ENCODE measurements at places on chromosomes 11 and 22. TPM values are rescaled to one million over a fixed set of nuclear protein-coding genes. Genes with fewer than 3 reads are reported as not detected.

DNA sequence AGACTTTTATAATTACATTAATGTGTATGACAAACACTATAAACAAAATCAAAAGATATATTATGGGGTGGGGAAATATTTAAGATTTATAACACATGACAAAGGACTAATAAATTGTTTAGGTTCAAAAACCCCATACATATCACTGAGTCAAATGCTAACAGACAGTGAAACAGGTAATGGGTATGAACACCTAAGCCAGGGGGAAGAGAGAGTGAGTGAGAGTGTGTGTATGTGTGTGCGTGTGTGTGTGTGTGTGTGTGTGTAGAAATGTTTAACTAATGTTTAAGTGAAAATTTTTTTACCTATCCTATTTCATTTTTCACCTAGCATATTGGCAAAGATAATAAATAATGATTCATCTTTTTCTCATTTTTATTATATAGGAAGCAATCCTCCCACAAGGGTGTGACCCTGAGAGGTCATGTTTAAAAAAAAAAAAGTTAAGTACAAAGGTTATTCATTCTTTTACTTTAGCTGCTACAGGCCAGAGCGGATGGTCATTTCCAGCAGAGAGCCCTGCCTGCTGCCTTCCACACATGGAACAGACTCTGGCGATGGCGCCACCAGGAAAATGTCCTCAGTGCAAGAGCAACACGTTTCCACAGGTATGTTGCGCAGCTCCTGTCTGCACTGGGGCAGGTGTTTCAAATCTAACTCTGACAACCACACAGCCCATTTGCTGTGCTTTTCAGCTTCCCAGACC is 72.9 kb downstream of the PISD start:
- H3K27ac ChIP-seq, result no peak overlapping the region
- DNase-seq, result no peak
- no peaks in the 10 kb centered on the region for H3K4me1 ChIP-seq
- no peaks in the 10 kb centered on the region for H3K36me3 ChIP-seq
- no peaks in the 10 kb centered on the region for H3K27me3 ChIP-seq

GRCh38 chr11:71535825-71536224 is 2.0 kb upstream of the KRTAP5-8 start:
- no peak overlapping the region for H3K27ac ChIP-seq
- no peaks in the 10 kb centered on the region for H3K27me3 ChIP-seq
- H3K36me3 ChIP-seq, result no peaks in the 10 kb centered on the region
- no peak for DNase-seq
- H3K4me1 ChIP-seq, result no peaks in the 10 kb centered on the region

- H3K4me1 ChIP-seq, result no peaks in the 10 kb centered on the region
- no peak overlapping the region for H3K27ac ChIP-seq
- H3K4me3 ChIP-seq, result no peak overlapping the region
- no peaks in the 10 kb centered on the region for H3K36me3 ChIP-seq
Observed at GRCh38 chr11:132062541-132062940, 692.1 kb downstream of the NTM start.

DNA sequence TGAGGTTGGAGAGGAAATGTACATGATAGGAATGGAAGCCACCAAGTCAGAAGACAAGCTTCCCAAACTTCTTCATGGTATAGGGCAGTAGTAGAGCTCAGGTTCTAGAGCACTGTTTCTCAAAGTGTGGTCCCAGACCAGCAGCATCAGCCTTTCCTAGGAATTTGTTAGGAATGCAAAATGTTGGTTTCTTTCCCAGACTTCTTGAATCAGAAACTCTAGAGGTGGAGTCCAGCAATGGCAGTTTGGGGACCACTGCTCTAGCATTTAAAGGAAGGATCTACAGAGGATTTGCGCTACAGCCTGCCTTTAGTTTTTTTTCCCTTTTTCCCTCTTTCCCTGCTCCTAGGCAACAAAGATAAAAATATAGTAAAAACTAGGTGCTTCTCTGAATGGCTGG is 17.0 kb upstream of the MMP12 start:
- no peaks in the 10 kb centered on the region for H3K36me3 ChIP-seq
- H3K4me3 ChIP-seq, result no peak overlapping the region
- no peak overlapping the region for H3K27ac ChIP-seq

- no peaks in the 10 kb centered on the region for H3K27me3 ChIP-seq
- H3K36me3 ChIP-seq, result peaks cover 8% of the 10 kb centered on the region
- peaks cover 15% of the 10 kb centered on the region for H3K4me1 ChIP-seq
- H3K4me3 ChIP-seq, result no peak overlapping the region
- no peak for DNase-seq
- H3K27ac ChIP-seq, result no peak overlapping the region
Observed at GRCh38 chr11:62719302-62719978, 7.8 kb downstream of the HNRNPUL2 start.

DNA sequence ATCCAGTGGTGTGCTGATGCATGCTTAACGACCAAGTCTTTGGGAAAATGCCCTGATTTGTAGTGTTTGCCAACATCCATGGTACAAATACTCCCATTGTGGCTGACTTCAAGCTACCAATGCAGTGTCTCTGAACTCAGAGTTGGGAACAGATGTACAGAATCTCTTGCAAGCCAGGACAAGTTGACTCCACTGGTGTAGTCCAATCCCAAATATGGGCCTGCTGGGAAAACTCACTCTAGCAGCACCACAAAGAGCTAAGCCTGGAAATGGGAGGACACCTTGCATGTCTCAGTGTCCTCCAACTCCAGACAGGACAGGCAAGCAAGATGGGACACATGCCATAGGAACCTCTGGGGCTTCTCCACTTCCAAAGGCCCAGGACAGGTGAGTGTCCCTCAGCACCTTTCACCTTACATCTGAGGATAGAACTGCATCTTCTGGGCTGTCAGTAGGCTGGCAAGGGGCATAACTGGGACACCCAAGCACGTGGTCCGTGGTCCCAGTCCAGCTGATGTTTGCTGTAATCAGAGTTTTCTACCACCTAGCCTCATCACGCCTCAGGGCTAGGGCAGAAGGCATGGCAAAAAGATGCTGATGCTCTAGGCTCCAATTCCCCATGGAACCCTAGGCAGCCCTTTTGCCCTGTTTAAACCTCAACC is 6.5 kb downstream of the LMO1 start:
- no peaks in the 10 kb centered on the region for H3K36me3 ChIP-seq
- H3K27me3 ChIP-seq, result no peaks in the 10 kb centered on the region
- no peak overlapping the region for H3K4me3 ChIP-seq
- no peak for DNase-seq
- peaks cover 45% of the 10 kb centered on the region for H3K4me1 ChIP-seq

Gene TESMIN
- total RNA-seq, result 0.16 TPM

Gene C11orf91
- total RNA-seq, result not detected

All from gastrocnemius medialis (tissue), 4 donors.